ENCODE measurements at places on chromosomes 6 and 20.

GRCh38 chr6:149020319-149020718 lies 273.5 kb downstream of the UST start:
- no peak for DNase-seq

GRCh38 chr6:81933608-81934051 lies 181.1 kb upstream of the TENT5A start:
- DNase-seq: no peak

DNA sequence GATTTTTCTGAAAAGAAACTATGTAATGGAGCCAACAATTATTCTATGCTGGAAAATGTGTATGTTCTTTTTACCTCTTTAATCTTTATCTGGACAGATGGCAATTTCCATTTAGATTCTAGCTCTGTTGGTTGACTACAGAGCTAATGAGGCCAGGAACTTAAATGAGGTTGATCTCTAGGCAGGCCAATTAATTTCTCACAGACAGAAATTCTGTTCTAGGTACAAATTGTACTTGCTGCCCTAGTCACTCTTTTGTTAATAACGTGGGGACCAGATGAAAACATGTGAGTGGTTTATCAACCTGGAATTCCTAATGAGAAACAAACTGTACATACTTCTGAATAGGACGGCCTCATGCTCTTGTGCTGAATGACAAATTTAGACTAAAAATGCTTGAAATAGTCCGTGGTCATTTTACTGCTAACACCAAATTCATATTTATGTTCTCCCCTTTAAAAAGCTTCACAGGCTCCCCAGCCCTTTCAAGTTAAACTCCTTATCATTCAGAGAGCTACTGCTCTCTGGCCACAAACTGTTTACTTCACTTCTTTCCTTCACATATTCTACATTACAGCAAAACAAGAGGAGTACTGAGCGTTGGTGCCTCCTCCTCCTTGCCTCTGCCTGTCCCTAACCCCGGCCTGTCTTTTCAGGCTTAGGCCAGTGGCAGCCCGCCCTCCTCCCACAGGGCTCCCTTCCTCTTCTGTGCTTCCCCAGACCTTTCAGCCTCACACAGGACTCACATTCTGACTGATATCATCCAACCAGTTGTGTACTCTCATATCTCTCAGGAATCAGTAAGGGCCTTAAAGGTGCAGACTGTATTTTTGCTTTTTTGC lies 41.4 kb downstream of the DTNBP1 start:
- DNase-seq: peak; percentile 27

DNA sequence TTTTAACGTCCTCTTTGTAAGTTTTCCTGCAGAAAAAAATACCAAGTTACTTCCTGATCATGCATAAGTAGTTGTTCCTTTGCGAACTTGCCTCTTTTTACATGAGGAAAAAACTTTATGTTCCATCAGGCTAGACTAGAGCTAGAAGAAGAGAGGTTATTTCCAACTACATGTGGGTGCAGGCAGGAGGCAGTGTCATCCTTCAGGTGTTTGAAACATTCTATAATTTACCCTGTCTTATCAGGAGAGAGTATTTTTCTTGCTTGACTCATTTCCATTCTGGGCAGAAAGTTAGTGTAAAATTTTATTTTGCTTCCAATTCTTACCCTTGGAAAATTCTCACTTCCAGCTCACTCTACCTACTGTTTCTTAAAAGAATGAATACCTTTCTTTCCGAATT lies 28.5 kb upstream of the EPHA7 start:
- DNase-seq: peak; percentile 30

GRCh38 chr6:104679971-104680370 lies 179.7 kb downstream of the HACE1 start:
- DNase-seq: no peak

DNA sequence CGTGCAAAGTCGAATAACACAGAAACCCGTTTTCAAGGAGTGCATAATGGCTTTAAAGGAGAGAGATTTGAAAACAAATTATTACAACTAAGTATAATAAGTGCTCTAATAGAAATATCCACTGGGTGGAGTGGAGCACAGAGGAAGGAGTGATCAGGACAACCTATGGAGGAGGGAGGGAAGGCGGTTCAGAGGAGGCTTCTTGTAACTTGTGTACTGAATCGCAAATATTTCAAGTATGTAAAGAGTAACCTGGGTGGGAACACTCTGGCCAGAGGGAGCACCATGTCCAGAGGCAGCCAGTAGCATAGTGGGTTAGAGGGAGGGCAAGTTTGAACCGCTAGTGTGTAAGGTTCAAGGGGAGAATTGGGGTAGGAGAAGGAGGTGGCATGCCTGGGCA lies 21.6 kb upstream of the TNFAIP3 start:
- no peak for DNase-seq

DNA sequence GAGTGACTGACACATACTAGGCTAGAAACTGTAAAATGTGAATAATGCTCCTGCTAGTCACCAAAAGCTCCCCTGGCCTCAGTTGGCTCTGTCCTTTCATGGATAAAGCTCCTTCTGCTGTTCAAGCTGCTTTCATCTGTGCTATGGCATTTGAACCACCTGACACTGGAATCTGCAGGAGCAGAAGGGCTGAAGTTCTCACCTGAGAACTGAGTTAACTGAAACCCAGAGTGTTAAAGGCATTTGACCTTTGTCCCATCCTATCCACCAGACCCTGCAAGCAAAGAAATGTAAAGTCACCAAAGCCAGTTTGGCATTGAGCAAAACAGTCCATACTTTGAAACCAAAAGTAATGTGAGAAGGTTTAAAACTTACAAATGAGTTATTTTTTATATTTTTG lies 77.7 kb downstream of the BMP2 start:
- DNase-seq: no peak

DNA sequence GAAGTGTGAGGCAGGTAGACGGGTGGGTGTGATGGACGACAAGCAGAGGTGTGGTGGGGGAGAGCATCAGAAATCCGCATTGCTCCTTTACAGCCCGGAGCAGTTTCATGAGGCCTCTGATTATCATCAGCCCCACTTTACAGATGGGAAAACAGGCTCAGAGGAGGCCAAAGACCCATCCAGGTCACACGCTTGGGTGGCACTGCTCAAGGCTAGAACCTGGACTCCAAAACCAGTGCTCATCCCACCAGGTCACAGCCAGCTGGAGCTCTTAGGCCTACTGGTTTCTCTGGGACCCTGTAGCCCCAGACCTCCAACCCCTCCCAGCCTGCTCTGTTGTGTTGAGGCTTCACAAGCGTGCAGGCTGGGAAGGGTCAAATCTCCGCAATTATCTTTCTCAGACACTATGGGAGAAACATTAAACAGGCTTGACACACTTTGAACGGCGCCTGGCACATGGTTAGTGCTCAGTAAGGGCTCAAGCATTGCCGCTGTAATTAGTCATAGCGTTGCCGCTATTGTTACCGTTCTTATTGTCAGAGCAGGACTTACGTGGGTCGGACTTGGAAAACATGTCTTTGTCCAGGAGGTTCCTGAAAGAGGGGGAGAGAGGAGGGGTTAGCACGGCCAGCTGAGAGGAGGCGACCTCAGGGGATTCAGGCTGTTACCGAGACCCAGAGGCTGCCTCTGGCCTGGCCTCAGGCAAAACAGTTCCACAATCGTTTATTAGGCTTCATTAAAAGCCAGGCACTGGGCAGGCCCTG lies 16.6 kb downstream of the CPNE5 start:
- no peak for DNase-seq

GRCh38 chr6:26476896-26477295 lies 19.1 kb downstream of the BTN2A1 start:
- DNase-seq: no peak

DNA sequence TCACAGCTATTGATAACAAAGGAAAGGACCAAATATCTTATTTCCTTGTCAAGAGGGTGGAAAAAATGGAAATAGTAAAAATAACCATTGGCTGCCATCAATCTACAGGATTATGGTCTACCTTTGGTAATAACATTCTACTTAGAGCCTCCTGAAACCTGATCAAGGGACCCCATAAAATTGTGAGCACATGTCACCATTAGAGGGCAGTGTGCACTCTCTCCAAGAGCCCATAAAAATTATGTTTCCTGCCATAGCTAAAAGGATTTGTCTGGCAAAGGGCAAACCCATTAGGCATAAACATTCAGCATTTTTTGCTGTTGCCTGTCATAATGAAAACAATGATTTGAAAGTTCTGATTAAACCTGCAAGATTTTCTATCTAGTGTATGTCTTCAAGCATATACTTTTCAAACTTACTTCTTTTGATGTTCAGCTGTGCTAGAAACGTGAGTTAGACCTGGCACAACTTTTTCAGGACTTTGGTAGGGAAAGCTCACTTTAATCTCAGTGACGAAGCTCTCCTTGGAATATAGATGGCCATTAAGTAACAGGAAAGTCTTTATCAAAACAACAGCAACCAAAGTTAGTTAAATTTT lies 120.7 kb upstream of the ZFP64 start:
- DNase-seq: peak; percentile 18

- peak; percentile 42 for DNase-seq
Observed at GRCh38 chr20:47133809-47134456, 222.6 kb downstream of the ZMYND8 start.

DNA sequence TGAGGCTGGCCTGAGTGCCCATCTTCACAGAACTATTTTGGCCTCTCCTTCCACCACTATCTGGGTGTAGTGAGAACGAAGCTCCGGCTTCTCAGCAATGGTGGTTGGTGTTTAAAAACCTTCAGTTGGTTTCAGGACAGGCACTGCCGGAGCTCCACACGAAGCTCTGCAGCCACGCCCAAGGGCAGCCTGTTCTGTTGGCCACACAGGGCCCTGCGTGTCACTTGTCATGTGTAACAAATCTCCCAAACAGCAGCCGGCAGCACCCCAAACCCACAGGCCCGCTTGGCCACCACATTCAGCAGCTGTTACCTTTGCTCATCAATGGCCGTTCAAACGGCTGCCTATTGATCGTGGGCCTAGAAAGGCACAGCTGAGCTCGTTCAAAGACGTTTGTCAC lies 97.5 kb downstream of the ERMARD start:
- no peak for DNase-seq

GRCh38 chr6:15464211-15464725 lies 198.6 kb downstream of the DTNBP1 start:
- DNase-seq: no peak

DNA sequence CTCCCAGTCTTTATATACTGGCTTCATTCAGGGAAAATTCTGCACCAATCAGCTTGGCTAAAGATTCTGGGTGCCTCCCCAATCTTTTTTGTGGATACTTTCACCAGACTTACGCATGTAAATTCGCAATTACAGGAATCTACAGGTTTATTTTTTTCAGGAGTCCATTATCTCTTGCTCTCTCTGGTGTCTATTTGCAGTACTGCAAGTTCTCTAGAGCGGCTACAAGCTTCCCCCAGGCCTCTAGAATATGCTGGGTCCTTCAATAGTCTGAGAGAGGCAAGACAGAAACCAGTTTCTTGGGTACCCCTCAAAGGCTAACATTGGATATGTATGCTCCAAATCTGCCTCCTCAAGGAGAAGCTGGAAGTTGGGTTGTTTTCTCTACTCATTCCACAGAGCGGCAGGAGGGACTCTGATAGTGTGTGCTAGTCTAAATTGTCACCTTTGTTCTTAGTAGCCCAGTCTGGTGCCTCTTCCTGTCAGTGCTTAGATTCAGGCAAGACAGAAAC lies 58.5 kb downstream of the SUN5 start:
- DNase-seq: no peak

DNA sequence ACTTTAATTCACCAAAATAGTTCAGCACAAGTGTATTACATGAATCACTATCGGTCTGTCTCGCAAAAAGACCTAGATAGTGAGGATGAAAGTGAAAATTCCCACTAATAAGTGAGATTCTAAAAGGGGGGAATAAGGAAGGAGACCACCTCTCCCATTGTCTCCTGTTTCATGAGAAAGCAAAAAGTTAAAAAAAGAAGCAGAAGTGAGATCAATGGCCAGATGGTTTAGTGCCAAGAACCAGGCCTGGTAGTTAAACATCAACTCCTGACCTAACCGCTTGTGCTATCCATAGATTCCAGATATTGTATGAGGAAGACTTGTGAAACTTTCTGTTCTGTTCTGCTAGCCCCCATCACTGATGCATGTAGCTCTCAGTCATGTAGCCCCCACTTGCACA lies 293.0 kb downstream of the RNGTT start:
- DNase-seq: no peak

- peak; percentile 20 for DNase-seq
Observed at GRCh38 chr20:19828232-19828631, 70.2 kb downstream of the RIN2 start.

DNA sequence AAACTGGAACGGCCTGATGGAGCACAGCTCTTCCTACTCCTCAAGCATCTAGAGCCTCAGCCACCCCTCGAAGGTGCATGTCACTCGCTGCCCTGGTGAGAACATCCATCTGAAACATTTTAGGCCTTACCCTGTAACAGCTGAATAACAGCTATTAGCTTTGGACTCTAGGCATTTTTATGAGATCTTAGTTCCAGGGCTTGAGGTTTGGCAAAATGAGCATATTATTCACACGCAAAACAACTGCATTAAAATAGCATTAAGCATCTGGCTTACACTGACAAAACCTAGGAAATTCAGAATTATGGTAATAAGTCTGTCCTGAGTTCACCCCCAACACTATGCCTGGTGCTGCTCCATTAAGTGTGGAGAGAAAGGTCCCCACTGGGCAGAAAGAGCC lies 56.1 kb downstream of the ADAT2 start:
- DNase-seq: no peak

GRCh38 chr6:16409531-16410441 lies 171.4 kb downstream of the GMPR start:
- DNase-seq: peak; percentile 83

DNA sequence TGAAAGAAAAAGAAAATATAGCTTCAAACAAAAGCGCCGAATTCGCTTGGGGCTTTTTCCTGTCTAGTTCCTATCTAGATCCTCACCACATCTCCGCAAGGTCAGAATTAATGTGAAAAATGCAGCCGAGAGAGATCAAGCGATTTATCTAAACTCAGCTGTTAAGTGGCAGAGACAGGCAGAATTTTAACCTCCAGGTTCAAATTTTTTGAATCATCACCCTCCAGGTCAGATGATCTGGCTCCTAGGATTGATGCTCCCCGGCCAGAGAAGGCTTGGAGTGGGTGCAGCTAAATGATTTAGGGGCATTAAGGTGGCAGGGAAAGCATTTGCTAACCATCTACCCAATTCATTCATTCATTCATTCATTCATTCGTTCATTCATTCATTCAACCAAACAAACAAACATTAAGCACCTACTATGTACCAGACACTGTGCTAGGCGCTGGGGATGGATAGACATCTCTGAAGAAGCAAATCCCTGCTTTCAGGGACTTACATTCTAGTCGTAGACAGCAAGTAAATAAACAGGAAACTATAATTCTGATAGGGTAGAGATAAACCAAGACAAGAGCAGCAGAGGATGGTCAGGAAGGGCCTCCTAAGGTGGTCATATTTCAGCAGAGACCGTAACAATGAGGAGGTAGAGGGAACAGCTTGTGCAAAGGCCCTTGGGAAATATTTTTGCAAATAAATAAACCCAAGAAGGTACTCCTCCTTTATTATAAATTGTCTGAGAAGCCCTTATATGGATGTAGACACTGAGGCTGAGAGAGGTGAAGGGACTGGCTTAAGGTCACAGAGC lies 672 bp upstream of the UBE2V1 start:
- DNase-seq: no peak

- DNase-seq: no peak
Observed at GRCh38 chr6:137473598-137473997, 20.6 kb downstream of the OLIG3 start.

Data from trophoblast cell (in vitro differentiated cells and primary cell).